ENCODE measurements at places on chromosomes 7 and 10.

GRCh38 chr7:85055906-85056305 lies 130.9 kb downstream of the SEMA3D start:
- no peak for DNase-seq

- no peak for DNase-seq
Observed at GRCh38 chr10:73364964-73365363, 6.3 kb upstream of the CFAP70 start.

DNA sequence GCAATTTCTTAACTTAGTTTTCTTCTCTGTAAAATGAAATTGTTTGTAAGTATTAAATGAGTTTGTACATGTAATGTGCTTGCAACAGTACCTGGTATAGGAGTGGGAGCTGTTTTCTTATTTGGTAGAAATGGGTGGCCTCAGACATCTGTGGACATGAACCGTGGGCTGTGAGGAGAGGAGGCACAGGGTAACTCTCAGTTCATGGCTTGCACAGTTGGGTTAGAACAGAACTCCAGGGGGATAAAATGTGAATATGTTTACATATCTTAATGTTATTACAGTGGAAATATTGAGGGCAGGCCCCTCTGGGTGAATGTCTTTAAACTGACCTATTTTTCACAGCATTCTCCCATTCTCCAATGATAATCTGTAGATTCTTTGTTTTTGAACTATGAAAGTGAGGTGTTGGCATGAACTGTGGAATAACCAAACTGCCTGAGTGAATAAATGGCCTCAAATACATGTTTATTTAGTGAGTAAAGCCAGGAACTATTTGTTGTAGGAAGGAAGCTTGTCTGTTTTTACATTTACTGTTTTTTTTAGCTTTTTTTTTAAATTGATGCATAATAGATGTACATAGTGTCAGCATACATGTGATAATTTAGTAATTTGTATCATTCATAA lies 2.6 kb downstream of the ABCA13 start:
- no peak for DNase-seq

GRCh38 chr7:24798261-24798660 lies 41.0 kb upstream of the GSDME start:
- DNase-seq = no peak

- DNase-seq = no peak
Observed at GRCh38 chr10:95281206-95281605, 9.6 kb downstream of the PDLIM1 start.

DNA sequence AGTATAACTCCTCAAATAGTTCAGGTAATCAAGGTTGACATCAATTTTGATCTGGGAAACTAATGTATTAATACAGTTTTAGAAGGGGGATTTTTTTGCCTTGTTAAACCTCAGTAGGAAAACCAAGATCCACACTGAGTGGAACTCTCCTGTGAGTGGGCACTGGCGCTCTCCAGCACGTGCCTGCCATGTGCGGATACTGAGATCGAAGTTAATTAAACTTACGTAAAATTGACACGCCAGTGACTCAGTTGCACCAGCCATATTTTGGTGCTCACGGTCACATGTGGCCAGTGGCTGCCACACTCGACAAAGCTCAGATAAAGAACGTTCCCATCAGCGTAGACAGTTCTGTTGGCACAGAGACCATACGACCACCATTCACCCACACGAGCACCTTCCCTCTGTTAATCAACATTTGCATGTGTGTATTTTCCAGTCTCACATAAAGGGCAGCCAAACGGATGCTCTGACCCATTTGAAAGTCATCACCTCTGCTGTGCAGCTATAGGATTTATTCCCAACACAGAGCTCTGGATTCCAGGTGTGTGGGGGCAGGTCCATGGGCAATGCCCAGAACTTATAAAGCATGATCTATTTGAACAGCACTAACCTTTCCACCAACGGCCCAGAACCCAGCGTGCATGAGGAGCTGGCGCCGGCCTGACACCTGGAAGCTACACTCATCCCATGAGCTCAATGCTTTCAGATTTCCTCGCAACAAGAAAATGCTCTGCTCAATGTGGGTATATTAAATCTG lies 77.7 kb downstream of the VIPR2 start:
- no peak for DNase-seq

- DNase-seq = no peak
Observed at GRCh38 chr7:93016681-93017381, 100.9 kb downstream of the SAMD9 start.

DNA sequence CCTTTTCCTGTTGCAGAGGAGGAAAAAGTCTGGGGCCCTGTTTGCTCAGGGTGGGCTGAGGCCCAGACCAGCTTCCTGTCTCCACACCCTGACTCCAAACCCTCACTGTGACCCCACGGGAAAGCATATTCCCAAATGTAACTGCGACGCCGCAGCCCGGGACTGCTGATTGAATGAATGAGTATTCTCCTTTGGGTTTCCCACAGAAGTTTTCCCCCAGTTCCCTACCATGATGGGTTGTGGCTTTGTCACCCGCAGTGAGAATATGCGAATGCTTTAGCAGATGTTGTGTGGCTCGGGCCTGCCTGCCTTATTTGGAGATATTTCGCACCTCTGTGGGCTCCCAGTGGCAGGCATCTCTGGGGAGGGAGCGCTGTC lies 50.6 kb downstream of the MGMT start:
- no peak for DNase-seq

GRCh38 chr7:2545746-2546425 lies 9.4 kb downstream of the BRAT1 start:
- no peak for DNase-seq

Data from anterior cingulate cortex (tissue), 58 donors.